ENCODE measurements at places on chromosomes 3 and 15.

GRCh38 chr15:78035861-78036476 is 41.5 kb downstream of the TBC1D2B start:
- DNase-seq: peak; percentile 47

DNA sequence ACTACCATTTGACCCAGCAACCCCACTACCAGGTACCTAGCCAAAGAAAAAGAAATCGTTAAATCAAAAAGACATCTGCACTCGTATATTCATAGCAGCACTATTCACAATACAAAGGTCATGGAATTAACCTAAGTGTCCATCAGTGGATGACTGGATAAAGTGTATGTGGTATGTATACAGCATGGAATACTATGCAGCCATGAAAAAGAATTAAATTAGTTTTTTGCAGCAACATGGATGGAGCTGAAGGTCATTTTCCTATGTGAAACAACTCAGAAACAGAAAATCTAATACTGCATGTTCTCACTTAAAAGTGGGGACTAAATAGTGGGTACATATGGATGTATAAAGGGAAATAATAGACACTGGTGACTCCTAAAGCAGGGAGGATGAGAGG is 175.2 kb downstream of the ZIC4 start:
- no peak for DNase-seq

GRCh38 chr15:49815526-49815925 is 194.7 kb downstream of the DTWD1 start:
- DNase-seq: no peak

GRCh38 chr3:194986208-194987043 is 284.5 kb downstream of the XXYLT1 start:
- peak; percentile 93 for DNase-seq

DNA sequence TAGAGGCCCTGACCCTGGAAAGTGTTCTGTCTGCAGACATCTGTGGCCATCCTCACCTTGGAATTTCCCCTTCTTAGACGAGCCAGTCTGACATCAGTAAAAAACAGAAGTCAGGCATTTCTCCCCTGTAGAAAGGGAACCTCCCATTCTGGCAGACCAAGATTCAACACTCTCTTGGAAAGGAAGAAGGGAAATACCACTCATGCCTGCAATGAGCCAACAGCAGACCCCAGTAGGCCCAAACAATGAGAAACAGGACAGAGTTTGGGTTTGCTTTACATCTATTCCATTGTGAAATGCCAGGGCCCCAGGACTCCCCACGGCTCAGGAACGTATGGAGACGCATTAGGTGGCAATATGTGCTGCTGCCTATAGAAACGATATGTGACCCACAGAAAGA is 264.0 kb upstream of the NSMCE3 start:
- DNase-seq: no peak

GRCh38 chr3:187082758-187083375 is 56.4 kb downstream of the RPL39L start:
- peak; percentile 61 for DNase-seq

DNA sequence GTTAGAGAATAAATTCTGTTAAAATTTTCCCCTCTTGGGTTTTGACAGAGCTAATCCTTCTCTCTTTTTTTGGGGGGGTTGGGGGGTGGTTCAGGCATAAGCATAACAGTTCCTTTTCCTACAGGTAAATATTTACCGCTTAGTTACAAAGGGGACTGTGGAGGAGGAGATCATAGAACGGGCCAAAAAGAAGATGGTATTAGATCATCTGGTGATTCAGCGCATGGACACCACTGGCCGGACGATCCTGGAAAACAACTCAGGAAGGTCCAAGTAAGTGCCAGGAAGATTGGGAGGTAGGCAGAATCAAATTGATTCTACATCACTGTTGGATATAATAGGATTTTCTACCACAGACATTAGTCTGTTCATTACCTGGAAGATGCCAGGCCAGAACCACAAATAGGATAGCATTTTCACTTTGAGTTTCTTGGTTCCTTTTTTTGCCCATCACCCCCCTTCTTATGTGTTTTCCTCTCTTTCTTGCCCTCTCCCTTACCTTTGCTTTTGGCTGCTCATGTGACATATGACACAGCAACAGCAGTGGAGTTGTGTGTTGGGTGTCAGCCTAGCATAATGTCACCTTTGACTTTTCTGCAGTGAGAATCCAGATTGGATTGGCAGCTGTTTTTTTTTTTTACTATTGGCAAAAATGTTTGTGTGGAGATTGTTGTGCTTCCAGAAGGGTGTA is 79.0 kb downstream of the CHD2 start:
- no peak for DNase-seq

All from common myeloid progenitor, CD34-positive (primary cell).